ENCODE measurements at places on chromosomes 5 and 9.

GRCh38 chr5:55897905-55898304, 46.7 kb downstream of the IL31RA start:
- DNase-seq: no peak

- DNase-seq: no peak
Measured at GRCh38 chr5:68054638-68055037, 160.9 kb upstream of the PIK3R1 start.

DNA sequence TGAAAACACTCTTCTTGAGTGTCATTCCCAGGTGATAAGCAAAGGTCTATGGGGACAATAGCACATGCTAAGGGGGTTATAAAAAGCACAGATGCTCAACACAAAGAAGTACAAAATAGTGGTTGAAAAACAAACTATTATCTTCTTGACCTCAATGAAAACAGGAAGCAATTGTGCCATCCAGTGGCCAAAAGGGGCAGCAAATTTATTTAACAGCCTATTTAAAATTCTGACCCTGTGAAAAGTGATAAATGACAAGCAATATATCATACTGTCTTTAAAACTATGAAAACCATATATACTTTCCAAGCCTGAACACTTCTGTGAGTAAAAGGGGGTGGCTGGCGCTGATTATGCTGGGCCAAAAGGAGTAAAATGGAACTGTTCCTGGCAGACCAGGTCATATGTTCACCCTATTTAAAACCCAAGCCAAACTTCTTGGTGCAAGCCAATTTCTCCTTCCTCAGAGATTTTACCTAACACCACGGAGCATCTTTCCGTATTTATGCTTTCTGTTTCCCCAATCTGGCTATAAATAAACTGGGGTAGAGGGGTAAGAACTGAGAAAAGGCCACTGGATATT, 29.7 kb downstream of the TEX10 start:
- DNase-seq: peak; percentile 51

- no peak for DNase-seq
Measured at GRCh38 chr9:137035507-137035834, 3.6 kb upstream of the FUT7 start.

DNA sequence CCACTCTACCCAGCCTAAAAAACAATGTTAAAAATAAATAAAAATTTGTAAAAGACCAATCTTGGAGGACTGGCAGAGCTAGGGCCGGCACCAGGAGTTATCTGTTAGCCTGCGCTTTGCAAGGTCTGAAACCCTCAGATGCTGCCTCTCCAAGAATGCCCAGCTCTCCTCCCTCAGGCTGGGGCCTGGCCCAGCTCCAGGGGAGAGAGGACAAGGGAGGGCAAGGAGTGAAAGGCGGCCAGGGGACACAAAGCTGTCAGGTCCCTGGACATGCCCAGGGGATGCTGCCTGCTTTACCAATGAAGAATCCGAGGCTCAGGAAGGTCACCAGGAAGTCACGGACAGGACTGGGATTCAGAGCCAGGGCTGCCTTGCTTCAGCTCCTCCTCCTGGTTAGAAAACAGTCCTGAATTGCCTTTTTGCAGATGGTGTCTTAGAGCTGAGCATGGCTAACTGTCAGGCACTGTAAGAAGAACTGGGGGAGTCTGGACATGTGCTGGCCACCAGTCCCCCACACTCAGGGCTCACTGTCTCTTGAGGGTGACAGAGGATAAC, 5.5 kb upstream of the N4BP3 start:
- no peak for DNase-seq
